ENCODE measurements at places on chromosomes 2 and 18. TPM values are rescaled to one million over a fixed set of nuclear protein-coding genes. Genes with fewer than 3 reads are reported as not detected.
A peak's percentile ranks its signal among the peaks of the same experiment; 100 is the strongest.

ALPG gene
- not detected for total RNA-seq

DNA sequence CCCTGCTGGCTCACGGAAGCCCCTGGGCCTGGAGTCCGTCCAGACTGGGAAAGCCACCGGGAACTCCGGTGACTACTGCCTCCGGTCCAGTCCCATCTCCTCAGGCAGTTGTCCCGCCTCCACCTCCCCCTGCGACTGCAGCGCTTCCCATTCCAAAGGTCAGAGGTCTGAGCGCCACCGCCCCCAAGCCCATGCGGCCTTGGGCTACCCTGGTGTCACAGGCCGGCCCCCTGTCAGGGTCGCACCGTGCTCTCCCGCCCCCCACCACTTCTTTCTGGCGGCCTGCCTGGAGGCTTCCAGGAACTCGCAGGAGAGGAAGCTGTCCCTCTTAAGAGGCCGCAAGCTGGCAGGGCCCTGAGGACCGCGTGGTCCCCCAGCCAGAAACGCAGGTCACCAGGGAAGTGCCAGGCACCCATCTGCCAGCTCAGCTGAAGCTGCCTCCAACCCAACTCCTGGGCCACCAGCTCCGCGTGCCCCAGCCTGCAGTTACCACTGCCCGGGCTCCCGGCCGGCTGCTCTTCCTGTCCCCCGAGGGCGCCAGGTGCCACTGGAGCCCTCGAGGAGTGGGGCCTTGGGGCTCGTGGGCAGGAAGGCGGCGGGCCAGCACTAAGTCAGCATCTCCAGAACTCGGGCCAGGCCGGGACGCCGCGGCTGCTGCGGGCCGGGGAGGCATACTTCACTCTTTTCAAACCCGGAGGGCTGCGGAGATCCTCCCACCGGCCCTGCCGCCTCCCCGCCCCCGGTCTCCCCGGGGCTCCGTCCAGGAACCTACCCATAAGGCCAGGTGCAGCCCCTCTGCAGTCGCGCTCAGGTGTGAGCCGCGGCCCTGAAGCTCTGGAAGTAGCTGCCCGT lies 83.3 kb upstream of the POMC start:
- peak; percentile 53 for ATAC-seq

GRCh38 chr2:62844311-62845090 lies 139.0 kb downstream of the EHBP1 start:
- ATAC-seq, result no peak

DNA sequence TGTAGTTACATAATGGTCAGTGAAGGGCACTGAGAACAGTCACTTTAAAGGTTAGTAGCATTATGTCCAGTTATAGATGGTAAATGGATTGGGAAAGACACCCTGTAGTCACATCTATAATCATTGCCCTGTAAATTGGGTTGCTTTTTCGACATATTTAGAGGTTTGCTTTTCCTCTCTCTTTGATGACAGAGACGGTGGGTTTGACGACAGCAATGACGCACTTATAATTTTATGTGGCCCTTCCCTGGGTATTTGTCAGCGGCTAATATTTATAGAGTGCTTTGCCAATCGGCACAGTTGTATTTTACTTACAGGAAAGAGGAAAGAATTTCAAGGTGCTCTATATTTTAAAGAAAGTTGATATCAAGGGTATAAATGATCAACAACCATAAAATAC lies 2.8 kb downstream of the CPS1 start:
- ATAC-seq, result no peak

- ATAC-seq, result peak; percentile 59
These were observed 8.9 kb upstream of the NFE2L2 start for GRCh38 chr2:177273408-177273807.

DNA sequence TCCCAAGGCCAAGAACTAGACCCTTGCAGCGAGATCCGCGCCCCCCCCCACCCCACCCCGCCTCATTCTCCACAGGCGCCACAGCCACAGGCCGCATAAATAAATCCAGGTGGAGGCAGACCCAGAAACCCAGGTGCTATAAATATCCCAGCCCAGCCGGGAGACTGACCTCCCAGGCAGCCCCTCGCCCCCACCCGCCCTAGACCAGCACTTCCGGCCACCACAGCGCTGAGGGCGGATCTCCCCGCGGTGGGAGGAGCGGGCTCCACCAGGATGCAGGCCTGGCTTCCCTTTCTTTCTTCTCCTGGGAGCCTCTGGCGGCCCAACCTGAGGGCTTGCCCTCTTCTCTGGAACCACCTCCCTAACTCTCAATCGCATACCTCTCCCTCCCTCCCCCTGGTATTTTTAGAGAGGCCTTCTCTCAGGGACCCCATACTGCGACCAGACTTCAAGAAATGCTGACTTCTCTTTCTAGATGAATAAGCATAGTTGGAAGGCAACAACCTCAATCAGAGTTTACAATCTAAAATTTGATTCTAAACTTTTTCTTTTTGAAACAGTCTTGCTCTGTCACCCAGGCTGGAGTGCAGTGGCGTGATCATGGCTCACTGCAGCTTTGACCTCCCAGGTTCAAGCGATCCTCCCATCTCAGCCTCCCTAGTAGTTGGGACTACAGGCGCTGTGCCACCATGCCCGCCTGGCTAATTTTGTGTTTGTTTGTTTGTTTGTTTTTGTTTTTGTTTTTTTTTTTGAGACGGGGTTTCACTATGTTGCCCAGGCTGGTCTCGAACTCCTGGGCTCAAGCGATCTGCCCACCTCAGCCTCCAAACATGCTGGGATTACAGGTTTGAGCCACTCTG lies 55.0 kb downstream of the PKDCC start:
- no peak for ATAC-seq

DNA sequence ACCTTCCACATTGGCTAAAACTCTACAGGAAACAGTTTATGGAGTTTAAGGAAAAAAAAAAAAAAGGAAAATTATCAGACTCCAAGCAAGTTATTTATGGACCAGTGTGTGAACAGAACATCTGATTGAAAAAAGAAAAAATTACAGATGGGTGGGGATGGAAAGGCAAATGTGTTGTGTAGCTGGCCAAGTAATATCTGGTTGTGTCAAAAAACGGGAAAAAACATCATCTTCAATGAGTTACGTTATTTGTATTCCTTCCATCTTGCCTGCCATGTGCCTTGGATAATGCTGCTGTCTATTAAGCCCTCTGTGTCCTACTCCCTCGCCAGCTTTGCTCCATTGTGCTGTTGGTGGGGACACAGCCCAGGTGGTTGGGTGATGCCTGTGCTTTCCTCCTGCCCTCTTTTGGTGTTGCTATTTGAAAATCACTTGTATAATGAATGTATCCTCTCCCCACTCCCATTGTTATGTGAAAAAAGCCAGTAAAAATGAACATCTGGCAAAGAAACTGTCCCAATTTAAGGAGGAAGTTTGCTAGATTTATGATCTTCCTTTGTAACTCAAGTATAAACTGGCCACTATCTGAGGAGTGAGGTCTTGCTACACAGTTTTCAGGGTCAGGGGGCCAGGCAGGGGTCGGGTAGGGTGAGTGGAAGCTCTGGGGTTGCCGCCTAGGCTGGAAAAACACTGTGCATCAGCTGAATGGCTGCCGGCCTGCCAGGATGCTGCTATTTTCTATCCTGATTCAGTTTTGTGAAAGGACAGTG lies 155.9 kb downstream of the FMNL2 start:
- peak; percentile 68 for ATAC-seq

DNA sequence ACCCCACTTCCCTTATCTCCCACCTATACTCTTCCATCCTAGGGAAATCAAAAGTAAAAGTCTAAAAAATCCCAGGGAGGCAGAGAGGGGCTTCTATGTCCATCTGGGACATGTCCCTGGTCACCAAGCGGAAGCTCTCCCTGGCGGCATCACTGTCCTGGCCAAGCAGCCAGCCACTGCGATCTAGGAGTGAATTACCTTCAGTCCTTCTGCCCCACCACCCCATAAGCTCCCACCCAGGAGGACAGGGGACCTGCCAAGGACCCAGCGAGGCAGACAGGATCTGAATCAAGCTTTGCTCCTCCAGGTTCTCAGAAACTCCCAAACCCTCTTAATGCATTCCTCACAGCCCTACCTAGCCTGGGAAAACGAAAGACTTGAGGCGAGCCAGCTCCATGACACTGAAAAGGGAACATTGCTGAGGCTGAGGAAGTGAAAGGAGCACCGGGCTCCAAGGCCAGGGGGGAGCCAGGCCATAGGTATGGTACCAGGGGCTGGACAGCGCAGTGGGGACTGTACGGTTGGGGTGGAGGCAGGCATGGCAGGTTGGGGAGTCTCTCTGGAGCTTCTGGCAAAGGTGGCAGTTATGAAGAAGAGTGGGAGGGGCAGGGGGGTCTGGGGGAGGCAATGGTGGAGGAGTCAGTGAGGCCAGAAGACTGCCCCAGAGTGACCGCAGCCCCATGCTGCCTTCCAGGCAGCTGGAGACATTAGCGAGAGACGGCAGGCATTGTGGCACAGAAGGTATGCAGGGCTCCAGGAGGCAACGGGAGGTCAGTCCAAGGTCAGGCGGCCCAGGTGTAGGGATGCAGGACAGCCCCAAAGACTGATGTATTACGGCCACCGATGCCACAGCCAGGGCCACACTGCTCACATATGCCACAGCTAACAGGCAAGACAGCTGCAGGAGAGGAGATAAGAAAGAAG lies 2.7 kb upstream of the SLC23A3 start:
- no peak for ATAC-seq

GRCh38 chr2:101811226-101812015 lies 113.9 kb downstream of the MAP4K4 start:
- ATAC-seq, result no peak

- ATAC-seq, result peak; percentile 19
These were observed 9.1 kb downstream of the PCARE start for GRCh38 chr2:29065068-29065811.

- ATAC-seq, result no peak
These were observed 298.4 kb downstream of the EXOC6B start for GRCh38 chr2:72527424-72527823.

DNA sequence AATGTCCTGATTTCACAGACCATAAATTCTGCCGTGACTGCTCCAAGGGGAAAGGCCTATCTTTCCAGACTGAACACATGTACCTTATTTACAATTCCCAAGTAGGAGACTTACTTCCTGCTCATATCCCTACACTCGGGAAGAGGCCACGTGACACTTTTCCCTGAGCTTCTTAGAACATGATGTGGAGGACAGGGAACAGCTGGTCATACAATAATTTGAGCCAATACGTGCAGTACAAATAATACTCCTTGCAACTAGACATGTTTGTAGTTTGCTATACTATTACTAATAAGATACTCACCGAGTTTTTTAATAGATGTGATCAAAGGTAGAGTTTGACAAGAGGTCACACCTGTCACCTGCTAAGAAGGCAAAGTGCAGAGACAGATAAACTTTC lies 256.4 kb downstream of the SP3 start:
- ATAC-seq, result no peak

DNA sequence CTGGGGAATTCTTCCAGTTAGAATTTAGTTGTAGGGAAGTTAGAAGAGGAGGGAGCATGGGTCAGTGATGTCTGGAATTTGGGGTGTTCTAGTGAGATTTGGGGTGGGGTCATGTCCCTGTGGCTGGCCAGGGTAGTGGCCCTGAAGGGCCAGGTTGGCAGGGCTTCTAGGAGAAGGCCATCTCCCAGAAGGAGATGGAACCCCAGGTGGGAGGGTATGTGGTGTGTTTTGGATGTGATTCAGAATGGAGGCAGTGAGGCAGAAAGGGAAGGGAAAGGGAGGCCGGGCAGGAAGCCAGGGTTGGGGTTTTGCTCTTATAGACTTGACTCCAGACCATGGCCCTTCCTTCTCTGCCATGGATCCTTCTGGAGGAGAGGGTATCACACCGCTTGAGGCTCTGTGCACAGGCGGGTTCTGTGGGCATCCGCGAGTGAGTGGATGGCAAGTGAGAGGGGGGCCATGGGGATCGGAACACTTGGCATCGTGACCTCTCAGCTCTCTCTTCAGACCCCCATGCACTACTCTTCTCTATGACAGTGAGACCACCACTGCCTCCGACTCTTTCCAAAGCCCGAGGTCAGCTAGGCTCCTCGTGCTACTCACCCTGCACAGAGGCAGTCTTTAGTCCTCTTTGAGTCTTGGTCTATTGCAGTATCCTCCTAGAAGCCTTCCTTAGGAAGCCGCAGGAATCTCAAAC lies 7.3 kb downstream of the GREB1 start:
- ATAC-seq, result no peak

- ATAC-seq, result peak; percentile 47
These were observed 727 bp downstream of the NCOA1 start for GRCh38 chr2:24491542-24492420.

ITGA4 gene
- 7.0 TPM for total RNA-seq

DNA sequence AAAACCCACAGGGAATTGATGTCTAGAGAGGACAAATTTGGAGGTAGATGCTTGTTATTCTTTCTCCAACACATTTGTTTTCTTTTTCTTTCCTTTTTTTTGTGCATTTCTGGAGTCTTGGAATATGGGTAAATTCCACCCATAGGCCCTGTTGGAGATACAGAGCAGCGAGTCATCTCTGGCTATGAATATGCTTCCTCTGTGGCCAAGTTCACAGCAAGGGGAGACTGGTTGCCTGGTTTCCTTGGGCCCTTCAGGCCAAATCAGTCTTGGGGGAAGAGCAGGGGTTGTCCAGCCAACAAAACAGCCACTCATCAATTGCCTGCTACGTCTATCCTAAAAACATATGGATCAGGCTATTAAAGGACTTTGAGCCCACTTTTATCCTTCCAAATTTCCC lies 27.5 kb downstream of the SP100 start:
- ATAC-seq, result no peak

DNA sequence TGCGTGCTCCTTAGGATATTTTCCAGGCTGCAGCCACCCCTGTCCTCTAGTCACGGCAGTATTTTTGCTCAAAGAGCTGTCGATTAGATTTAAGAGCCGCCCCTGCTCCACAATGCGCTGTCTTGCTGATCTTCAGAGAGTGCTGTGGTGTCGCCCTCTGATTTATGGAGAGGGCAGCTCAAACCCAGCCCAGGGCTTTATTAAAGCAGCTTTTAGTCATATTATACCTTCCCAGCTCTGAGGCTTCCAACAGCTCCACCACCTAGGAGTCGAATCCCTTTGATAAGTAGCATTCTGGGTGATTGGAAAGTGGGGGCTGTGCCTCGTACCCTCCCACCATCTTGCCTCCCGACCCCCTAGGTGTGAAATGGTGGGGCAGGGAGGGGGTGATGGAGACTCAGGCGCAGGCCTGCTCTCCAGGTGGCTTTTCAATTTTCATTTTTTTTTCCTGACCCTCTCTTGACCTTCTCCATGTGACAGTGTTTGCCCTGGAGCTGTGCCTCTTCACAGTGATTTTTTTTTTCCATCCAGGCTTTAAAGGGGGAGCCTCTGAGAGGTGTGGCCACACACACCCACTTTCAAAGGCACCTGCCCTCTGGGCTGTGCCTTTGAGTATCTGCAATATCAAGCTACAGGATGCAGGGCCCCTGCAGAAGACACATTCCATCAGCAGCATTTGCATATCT lies 53.1 kb upstream of the NRP2 start:
- ATAC-seq, result no peak

DNA sequence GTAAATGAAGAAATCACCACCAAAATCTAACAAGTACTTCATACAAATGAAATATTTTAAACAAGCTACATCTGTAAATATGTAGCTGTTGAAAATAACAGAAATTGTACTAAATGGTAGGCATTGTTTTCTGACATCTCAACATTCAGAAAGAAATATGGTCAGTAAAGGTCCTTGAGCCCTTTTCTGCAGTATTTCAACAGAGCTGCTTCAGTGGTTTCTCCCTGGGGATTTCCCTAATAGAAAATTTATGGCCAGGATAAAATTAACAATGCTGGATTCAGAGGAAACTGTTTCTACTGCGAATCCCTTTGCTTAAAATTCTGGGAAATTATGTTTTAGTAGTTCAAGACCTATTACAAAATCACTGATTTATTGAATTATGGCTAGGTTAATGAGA lies 256.6 kb downstream of the PIEZO2 start:
- no peak for ATAC-seq
